ENCODE measurements at places on chromosomes 3 and 15.

- no peak for DNase-seq
These were observed 42.7 kb upstream of the PRICKLE2 start for GRCh38 chr3:64267721-64268604.

- peak; percentile 16 for DNase-seq
These were observed 158.7 kb downstream of the USP13 start for GRCh38 chr3:179811321-179812095.

GRCh38 chr3:185225523-185225922 is 28.3 kb downstream of the EHHADH start:
- no peak for DNase-seq

GRCh38 chr15:77025941-77026411 is 31.1 kb downstream of the PSTPIP1 start:
- DNase-seq: no peak

- no peak for DNase-seq
These were observed 615 bp downstream of the VPS18 start for GRCh38 chr15:40894681-40895448.

GRCh38 chr3:89098173-89098572 is 9.2 kb upstream of the EPHA3 start:
- DNase-seq: no peak

GRCh38 chr3:73536336-73536895 is 88.3 kb downstream of the PDZRN3 start:
- DNase-seq: no peak

DNA sequence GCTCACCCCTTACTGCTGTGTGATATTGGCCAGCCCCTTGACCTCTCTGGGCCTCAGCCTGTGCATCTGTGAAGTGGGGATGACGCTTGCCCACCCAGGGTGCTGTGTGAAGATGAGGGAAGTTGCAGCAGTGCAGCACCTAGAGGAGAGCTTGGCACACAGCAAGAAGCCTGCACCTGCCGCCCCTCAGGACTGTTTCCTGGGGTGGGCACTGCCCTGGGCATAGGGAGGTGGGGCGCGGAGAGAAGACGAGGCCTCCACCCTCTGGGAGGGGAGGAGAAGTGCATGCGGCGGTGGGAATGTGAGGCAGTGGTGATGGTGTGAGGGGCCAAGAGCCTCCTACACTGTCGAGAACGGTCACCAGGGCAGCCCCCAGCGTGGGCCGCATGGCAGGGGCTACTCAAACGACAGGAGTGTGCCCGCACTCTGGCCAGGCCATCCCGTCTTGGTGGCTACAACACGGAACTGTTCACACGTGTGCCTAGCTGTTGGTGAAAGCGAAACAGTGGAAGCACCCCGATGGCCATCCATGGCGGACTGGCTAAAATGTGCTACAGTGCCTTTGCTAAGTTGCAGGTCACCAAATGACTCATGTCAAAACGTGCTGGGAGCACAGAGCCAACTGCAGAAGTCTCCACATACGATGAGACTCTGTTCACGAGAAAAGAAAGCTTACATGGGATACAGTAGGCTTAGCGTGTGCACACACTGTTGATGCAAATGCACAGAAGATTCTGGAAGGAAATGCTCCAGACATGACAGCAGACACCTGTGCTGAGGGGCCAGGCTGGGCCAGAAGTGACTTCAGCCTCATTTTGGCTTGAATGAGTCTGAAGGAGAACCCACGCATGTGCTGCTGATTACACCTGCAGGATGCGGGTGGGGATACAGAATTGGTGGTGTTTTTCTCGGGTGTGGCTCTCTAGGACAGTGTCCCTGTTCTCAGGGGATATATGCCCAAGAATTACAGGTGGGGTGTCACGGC is 40.4 kb upstream of the IQSEC1 start:
- no peak for DNase-seq

- no peak for DNase-seq
These were observed 131.9 kb upstream of the MEF2A start for GRCh38 chr15:99433757-99434450.

GRCh38 chr3:128353991-128354687 is 112.6 kb downstream of the DNAJB8 start:
- no peak for DNase-seq

- DNase-seq: no peak
These were observed 111.5 kb upstream of the SELENOK start for GRCh38 chr3:54003136-54003535.

GRCh38 chr15:72835294-72835890 is 51.8 kb upstream of the ADPGK start:
- DNase-seq: no peak

- no peak for DNase-seq
These were observed 24.1 kb upstream of the STT3B start for GRCh38 chr3:31508452-31509146.

DNA sequence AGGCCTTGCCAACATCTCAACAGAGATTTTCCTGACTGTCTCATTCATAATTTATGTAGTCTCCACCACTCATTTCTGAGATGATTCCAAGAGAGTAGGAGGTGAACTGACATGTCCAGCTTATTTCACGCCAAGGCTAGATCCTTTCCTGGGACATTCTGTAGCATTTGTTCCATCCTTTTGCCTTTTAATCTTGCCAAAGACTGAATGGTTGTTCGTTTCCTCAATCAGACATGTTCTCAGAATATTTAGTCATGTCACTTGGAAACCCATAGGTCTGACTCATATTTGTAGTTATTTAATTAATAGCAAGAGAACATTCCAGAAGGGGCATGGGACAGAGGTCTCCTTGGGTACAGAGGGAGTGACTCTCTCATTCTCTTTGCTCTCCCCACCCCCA is 80.9 kb downstream of the DHX36 start:
- DNase-seq: no peak

DNA sequence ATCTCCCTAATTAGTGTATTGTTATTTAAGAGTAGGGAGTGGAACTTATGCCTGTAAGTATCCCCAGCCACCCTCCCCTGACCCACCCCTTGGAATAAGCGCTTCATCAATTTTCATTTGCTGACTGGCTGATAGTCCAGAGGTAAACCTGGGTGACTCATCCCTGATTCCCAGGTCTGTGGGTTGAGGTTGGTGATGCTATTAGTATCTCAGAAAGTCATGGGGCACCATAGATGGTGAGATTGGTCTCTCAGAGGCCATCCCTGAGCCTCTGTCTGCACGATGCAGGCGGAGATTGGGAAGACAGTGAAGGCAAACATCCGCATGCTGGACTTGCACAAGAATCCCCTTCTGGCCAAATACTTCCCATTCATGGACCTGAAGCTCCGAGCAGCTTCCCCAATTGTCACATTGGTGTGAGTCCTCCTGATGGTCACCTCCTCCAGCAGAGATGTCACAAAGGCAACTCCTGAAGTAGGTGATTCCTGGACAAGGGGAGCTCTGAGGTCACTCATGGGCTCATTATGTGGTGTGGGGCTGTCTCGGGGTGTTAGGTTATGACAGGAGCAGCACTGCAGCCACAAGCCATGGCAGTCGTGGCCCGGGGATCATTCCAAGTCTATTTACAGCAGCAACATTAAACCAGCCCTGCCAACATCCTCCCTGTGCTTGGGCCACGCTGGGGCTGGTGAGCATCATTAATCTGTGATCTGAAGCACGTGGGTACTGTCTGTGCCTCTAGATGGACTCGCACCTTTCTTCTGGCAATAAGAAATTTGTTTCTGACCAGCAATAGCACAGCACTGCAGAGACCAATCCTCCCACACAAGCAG is 6.8 kb upstream of the TXNRD3 start:
- DNase-seq: no peak

GRCh38 chr3:197186887-197187588 is 111.4 kb downstream of the DLG1 start:
- no peak for DNase-seq

DNA sequence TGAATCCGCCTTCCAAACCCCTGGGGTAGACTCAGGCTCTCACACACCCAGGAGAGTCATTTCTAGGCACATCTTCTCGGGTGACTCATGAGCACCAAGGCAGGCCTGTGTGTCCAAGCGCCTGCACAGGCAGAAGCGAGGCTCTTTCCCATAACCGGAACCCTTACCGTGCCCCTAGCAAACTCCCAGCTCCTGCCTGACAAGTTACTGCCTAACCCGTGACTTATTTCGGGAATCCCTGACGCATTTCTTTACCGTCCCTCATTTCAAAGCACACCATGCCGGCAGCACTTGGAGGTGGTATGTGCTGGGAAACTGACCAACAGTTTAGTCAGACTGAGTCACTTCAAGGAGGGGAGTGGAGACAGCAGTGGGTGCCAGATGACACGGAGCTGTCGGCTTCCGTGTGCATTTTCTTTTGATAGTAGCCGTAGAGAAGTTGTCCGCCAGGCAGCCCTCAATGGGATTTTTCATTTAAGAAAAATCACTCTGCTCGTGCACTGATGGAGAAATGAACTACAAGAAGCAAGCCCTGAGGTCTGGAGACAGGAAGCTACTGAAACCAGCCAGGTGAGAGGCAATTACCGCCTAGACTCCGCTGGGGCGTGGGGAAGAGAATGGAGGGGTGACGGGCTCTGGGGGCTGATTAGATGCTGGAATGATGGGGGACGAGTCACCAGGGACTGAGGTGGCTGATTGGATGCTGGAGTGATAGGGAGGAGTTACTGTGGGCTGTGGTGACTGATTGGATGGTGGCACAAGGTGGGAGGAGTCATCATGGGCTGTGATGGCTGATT is 17.3 kb upstream of the HRH1 start:
- peak; percentile 90 for DNase-seq

DNA sequence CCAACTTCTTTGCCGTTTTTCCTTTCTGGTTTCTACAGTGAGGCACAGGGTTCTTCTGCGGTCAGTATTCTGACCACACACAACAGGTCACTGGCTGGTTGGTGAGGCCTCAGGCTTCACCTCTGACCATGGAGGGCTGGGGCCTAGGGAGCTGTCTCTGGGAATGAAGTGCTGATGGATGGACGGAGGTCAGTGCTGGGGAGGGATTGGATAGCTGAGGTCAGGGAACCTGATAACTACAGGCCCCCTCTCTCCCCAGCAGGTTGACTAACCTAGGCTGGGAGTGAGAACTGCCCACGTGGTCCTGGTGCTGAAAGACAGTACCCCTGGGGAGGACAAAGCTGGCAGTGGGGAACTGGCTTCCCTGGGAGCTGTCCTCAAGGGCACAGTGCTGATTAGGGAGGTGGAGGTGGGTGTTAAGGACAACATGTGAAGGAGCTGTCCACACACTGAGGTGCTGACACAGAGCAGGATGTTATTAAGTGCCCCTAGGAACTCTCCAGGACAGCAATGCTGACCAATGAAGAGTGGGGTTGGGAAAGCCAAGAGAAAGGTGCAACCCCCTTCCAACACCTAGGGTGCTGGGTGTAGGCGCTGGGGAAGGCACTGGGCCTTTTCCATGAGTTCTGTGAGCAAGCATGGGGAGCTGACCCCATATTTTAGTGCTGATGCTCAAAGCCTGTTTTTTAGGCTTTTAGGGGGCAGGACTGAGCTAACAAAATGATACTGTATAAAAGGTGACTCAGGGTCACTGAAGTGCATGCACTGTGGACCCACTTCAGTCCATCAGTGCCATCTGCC is 45.2 kb downstream of the ATP2B2 start:
- peak; percentile 59 for DNase-seq

- DNase-seq: peak; percentile 30
These were observed 2.5 kb upstream of the NLGN1 start for GRCh38 chr3:173395073-173395411.

DNA sequence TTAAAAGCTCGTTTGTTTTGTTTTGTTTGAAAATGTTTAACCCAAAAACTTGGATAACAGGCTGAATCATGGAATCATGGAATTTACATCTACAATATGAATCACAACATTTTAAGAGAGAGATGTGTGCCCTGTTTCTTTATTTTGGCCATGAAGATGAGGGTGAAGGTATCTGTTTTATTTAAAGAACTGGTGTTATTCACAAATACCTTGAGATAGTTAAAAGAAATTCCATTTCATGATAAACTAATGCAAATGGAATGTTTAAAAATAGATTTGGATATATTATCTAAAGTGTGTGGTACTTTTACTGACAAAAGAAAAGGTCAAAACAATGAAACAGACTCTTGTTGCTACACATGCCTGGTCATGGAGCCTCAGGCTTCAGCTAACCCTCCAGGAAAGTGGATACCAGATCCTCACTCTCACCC is 486.0 kb upstream of the CFAP20DC start:
- DNase-seq: no peak

- no peak for DNase-seq
These were observed 134.8 kb upstream of the ABI3BP start for GRCh38 chr3:101128001-101128400.
